ENCODE measurements at places on chromosomes 2 and 18.

DNA sequence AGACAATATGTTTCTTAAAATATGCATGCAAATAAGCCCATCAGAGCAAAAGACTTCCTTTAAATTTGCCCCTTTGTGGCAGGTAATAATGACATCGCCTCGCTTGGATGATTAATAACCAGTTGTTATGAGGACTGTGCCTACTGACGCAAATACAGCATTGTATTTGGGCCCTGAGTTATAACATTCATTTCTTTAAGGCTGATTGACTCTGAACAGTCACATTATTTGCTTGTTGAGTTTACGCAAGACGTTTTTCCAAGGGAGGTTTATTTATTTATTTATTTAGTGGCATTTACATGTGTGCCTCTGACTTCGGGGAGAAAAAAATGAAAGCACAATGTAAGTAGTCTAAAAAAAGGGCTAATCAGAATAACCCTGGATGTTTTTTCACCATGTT, 88.3 kb downstream of the SLC8A1 start:
- DNase-seq: no peak

DNA sequence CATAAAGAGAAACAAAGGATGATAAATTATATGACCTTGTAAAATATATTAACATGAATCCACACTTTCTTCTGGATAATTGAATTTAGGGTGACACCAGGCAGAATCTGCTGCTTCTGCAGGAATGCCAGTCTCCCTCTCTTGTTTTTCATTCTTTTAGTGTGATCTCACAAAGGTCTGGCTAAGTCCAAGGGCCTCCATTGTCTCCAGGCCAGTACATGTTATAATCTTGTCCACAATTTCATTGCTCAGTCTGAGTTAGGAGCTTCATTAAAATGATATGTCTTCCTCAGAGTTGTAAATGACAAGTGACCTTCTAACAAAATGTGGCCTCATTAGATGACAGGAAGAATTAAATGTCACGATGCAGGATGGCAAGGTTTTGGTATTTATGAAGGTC, 110.2 kb downstream of the APOB start:
- no peak for DNase-seq

DNA sequence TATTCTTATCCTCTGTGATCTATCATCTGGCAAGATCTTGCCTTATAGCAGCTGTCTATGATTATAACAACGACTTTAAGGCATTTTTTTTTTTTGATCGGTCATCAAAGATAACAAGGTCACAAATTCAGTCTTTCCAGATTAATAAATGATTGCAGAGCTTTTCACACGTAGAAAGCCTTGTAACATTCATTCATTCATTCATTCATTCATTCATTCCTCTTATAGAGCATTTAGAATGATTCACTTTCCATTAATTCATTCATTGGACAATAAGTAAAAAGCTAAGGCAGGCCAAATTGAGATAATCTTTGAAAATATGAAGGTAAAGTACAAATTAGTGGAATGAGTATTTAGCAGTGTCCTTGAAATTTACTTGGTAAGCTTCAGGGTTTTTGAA, 223.7 kb downstream of the NUP35 start:
- DNase-seq: no peak

GRCh38 chr2:151668737-151669136, 65.5 kb downstream of the NEB start:
- no peak for DNase-seq

GRCh38 chr2:126599062-126599461, 56.9 kb upstream of the GYPC start:
- DNase-seq: no peak

DNA sequence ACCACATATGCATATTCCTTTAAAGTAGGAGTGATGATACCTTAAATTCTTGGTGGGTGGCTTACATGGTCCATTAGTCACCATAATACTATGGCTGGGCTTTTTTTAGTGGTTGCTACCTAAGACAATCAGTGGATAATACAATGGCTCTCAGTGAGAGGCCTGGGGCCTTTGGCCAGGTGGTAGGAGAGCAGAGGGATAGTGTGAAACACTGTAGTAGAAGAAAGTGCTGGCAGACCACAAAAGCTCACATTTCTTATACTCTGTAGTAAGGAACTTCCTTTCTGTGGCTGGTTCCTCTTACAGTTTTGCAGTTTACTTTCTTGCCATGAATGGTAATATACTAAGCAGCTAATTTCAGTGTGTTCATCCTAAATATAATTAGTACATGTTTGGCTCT, 583.5 kb downstream of the XIRP2 start:
- DNase-seq: no peak

GRCh38 chr2:64137996-64138395, 6.2 kb downstream of the PELI1 start:
- no peak for DNase-seq

GRCh38 chr2:42256505-42256904, 87.4 kb downstream of the EML4 start:
- DNase-seq: no peak

DNA sequence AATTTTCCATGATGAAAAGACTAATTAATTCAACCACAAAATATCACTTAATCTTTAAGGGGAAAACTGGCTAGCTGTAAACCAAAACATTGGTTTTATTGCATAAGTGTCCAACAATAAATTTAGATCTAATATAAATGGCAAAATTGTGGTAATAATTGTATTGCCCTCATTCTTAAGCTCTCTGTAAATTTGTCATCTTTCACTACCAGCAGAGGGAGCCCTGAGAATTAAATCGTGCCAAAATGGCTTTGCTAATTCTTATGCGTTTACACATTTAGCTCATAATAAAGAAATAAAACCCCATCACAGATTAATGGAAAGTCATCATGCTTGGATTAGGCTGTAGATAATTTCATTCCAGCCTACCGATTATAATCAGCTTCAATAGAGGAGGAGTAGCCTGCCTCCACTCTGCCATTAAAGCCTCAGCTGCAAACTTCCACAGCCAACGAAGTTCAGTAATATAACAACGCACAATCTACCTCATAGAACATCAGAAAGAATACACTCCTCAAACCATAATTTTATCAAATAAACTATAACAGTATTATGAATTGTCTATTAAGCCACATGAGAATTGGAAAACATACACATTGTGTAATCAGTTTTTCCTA, 70.0 kb upstream of the ATP5MC3 start:
- DNase-seq: peak; percentile 36

DNA sequence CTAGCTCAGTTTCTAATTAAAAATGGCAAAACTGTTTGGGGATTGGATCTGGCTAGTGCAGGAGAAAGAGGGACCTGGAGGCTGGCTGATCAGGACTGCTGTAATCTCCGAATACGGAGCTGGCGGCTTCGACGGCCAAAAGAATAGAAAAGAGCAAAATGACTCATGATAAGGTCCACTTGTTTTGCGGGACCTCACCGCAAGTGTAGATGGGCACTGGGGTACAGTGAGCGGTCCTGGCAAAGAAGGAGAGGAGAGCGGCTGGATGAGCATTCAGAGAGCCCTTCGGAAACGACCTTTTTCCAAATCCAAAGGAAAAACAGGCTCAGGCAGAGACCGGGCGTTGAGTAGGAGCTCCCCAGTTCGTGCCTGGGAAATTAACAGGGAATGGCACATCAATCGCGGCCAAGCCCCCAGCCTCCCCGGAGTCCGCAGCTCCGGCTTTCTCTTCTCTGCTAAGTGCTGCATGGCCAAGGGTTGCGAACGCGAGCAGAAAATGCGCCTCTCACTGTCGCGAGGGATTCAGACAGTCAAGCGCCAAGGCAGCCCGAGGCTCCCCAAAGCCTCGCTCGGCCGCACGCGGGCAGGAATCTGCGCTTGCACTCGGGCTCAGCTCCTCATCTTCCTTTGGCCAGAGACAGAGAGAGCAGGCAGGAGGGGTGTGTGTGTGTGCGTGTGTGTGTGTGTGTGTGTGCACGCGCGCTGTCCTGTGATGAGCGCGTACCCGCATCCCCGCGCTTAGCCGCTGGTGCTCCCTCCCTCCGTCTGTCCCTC, 1.8 kb downstream of the DCC start:
- DNase-seq: no peak

DNA sequence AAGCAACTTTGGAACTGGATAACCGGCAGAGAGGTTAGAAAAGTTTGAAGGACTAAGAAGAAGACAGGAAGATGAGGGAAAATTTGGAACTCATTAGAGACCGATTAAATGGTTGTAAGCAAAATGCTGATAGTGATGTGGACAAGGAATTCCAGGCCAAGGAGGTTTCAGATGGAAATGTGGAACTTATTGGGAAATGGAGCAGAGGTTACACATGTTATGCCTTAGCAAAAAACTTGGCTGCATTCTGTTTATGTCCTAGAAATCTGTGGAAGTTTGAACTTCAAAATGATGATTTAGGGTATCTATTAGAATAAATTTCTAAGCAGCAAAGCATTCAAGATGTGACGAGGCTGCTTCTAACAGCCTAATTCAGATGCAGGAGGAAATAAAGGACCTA, 675.1 kb upstream of the SYT4 start:
- no peak for DNase-seq

GRCh38 chr2:33484042-33484621, 7.7 kb downstream of the RASGRP3 start:
- no peak for DNase-seq

GRCh38 chr2:215680605-215681598, 245.0 kb upstream of the FN1 start:
- no peak for DNase-seq

GRCh38 chr2:30514134-30514847, 67.2 kb downstream of the LCLAT1 start:
- DNase-seq: no peak

GRCh38 chr2:23106242-23106785, 278.7 kb upstream of the KLHL29 start:
- DNase-seq: no peak

- no peak for DNase-seq
Observed at GRCh38 chr18:23114171-23114881, 21.0 kb upstream of the CABLES1 start.

GRCh38 chr2:160482673-160483072, 10.9 kb downstream of the RBMS1 start:
- DNase-seq: no peak

DNA sequence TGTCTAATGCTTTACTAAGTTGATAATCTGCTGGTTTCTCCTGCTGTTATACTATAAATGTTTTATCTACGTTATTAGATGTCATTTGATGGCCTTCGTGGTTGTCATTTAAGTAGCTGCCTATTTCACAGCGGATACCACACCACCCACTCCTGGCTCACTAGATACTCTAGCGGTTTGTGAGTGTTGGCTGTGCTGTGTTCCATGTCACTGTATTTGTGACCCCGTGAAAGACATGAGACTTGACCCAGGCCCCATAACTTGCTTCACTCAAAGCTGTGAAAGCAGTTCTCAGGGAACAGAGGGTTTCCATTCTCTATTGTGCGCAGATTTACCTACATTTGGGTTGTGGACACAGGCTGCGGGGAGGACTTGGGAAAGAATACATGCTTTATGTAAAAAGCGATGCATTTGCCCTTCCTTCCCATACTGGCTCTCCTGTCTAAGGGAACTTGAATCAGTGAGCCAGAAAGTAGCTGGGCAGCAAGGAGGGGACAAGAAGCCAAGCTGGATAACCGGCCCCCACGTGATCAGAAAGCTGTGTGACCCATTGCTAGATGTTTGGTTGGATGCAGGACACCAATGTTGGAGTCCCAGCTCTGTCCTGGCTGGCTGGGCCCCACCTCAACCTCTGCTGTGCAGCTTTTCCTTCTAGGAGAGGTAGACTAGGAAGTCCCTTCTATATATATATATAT, 52.2 kb downstream of the PLB1 start:
- no peak for DNase-seq

DNA sequence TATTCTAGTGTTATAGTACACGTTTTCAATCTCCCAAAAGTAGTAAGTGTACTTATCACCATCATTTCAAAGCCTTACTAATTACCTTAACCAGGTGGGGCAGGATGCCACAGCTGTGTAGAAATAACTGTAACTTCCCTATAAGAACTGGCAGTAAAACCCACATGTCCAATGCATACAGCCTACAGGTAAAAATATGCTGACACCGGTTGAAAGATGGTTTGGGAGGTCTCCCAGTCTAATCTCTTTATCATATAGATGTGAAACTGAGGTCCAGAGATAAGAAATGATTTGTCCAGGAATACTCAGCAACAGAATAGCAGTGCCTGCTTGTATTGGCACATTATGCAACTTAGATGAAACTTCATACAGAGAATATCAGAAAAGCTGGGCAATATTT, 322.9 kb downstream of the BCL11A start:
- DNase-seq: no peak

Measured in right renal pelvis (tissue), 4 donors.